Effector memory CD8-positive, alpha-beta T cell (primary cell): ENCODE measurements at places on chromosomes 3 and 15.

- no peak for DNase-seq
Measured at GRCh38 chr3:159249472-159250174, 447.8 kb downstream of the MFSD1 start.

DNA sequence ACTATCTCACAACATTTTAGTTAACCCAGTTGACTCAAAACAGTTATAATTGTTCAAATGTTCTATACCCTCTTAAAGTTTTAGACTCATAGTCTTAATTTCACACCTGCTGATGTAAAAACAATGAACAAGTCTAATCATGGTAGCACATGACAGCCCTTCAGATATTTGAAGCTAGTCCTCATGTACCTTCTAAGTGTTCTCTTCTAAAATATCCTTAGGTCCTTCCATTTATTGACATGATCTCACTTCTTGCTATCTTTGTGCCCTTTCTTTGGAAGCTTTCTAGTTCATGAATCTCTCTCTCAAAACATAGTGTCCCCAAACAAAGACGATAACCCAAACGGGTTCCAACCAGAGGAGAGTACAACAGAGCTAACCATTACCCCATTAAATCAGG, 363.1 kb downstream of the MECOM start:
- no peak for DNase-seq

DNA sequence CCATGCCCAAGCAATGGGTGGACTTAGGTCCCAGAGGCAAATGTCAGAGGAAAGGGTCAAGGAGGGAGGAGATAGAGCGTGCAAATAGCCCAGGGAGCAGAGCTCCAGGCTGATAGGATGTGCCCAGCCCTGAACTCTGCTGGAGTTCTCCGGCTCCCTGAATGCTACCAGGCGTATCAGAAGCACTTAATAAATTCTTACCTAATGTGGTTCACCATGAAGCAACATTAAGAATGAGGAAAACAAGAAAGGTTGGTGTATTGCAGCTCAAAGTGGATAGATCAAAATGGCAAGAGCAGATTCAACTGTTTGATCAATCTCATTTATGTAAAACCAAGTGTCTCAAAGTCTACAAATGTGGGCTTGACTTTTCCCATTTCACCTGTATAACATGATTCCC, 38.3 kb downstream of the PXYLP1 start:
- DNase-seq = no peak

GRCh38 chr3:61221759-61222362, 29.4 kb downstream of the FHIT start:
- no peak for DNase-seq

GRCh38 chr3:171986176-171986575, 53.2 kb upstream of the FNDC3B start:
- no peak for DNase-seq

GRCh38 chr3:113287111-113287802, 75.9 kb downstream of the BOC start:
- no peak for DNase-seq

DNA sequence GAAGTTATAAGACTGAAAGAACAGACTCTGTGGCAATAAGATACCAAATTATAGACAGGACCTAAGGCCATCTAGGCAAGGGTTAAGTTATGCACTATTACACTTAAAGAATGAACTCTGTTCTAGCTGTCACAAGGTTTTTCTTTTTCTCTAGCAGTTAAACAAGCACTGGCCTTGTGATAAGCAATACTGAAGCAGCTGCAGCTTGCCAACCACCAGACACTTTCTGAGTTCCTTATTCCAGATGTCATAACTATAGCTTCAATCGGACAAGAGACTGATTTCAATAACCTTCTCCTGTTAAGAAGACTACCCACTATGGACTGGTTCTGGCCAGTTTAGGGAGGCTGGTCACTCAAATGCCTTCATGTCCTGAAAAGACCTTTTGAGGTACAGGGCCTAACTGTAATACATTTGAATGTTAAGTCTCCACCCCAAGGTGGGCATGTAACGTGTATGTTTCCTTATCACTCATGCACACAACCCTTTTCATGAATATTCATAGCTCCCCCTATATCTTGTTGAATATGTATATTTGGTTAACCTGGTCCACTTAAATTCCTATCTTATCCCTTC, 85.8 kb downstream of the CFAP20DC start:
- DNase-seq = no peak

DNA sequence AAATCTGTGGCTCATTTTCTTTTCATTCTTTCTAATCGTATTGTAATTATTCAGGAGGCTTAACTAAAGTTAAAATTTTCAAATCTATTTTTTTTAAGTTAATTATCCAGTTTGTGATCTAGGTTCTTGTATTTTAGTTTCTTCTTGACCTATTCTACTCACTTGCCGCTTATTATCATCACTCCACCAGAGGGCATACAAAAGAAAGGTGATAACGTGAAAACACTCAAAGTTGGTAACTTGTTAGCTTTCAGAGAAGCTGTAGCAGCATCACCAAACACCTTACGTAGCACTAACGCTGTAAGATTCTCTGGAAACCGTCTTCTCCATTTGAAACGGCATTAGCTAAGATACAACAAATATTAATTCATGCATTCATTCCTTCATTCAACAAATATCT, 4.8 kb downstream of the GNB4 start:
- DNase-seq = no peak

DNA sequence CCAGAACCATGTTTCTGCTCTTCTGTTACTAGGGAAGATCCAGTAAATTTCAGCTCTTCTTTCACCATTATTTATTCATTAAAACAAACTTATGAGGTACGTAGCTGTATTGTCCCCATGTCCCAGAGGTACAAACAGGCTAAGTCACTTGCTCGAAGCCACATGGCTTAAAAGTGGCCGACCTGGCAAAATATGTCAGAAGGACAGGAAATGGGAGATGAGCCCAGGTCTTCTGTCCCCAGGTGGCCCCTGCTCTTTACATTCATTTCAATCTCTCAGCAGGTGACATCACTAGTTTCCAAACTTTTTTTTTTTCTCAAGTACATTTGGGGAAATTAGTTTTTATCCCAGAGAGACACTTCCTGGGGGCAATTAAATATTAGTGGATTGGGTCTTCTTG, 34.1 kb upstream of the LPP start:
- no peak for DNase-seq

DNA sequence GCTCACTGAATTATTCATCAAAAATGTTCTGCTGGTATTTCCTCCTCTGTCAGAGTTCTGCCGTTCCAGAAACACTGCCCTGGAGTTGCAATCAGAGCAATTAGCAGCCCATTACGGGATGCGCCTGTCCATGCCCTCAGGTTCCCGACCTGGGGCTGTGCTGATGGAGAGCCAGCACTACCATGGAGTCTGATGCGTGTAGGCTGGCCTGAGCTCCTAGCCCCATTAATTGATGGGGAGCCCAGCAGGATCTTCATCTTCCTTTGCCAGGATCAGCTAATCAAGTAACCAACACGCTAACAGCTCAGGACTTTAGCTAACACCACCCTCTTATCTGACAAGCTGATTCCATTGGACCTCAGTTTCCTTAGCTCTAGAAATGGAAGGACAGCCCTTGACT, 164.2 kb downstream of the ABHD5 start:
- no peak for DNase-seq

DNA sequence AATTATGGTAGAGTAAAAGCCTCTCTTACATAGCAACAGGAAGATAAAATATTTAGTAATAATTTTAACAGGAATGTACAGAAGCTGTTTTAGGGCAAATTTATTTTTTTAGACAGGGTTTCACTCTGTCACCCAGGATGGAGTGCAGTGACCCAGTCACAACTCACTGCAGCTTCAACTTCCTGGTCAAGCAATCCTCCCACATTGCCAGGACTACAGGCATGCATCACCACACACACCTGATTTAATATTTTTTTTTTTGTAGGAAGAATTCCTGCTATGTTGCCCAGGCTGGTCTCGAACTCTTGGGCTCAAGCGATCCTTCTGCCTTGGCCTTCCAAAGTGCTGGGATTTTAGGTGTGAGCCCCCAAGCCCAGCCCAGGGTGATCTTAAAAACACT, 61.1 kb downstream of the PCCB start:
- DNase-seq = no peak

DNA sequence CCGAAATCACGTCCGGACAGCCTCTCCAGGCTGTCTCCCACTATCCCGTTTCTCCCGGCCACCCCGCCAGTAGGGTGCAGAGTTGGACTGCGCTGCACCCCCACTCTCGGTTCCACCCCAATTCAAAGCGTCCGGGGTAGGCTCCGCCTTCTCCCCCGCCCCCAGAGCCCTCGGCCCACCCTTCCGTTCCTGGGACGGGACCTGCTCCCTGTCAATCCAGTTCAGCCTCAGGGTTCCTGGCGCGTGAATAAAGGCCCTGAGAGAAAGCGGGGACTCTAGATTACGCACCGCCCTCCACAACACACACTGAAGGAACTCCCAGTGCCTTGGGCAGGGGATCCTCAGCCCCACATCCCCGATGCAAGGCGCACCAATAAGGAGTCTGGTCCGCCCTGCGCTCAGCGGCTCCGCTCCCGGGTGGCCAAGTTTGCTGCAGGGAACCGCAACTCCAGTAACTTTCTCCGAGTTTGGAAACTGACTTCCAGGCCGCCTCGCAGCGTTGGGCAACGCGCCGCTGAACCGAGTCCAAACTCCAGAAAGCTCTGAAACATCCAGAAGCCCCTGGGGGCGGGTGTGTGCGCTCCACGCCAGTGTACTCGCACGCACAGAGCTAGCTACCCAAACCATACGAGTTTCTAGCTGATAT, 1.9 kb downstream of the ADAMTS9 start:
- no peak for DNase-seq

DNA sequence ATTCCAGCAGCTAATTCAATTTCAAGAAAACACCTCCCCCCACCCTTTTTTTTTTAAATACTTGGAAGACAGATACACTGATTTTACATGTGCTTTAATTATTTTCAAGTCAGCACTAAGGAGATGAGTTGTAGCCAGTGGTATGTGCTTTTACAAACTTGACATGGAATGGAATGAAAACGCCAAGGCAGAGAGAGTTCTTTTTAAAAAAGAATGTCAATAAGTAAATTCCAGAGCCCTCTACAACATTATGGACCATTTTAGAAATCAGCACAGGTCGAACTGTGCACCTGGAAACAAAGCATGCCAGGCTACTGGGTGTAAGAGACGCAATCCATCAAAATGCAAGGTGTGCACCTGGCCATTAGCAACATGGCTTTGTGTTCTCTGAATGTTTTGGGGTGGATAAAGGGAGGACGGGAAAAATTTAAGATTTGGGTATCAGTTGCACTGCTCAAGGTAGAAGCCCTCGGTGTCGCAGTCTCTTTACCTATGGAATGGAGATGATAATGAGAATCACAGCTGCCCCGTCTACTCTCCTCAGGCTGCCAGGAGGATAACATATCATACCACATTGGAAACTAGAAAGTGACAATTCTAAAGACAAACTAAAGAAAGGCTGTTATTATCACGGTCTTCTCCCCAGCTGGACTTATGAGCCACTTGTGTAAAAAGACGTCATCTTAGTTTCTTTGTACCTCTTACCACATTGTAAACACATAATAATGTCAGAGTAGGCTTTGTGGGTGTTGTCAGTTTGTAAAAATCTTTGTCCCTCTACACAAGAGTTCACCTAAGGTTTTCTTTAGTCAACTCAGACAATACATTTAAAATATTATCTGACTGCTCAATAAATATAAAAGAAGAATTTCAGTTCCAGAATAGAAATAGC, 107.4 kb upstream of the PRICKLE2 start:
- DNase-seq = no peak

DNA sequence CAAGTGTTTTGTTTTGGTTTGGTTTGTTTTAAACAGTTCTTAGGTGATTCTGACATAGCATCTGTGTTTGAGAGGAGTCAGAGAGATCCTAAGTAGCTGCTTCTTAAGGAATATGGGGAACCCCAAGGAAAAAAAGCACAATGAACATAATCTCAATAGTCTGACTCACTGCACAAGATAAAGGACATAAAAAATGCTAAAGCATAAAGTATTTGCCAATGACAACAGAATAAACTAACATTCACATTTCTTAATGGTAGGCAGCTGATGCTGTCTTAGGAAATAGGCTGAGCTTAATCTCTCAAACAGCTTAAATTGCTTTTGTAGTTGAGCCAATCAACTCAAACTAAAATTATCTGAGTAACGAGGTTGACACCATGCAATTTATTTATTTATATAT, 2.9 kb downstream of the NCEH1 start:
- DNase-seq = no peak
